Posterior vena cava (tissue), 2 donors: ENCODE measurements at places on chromosomes 5 and 9. TPM values are rescaled to one million over a fixed set of nuclear protein-coding genes. Genes with fewer than 3 reads are reported as not detected.

- no peak for DNase-seq
Observed at GRCh38 chr5:60382716-60383115, 317.2 kb downstream of the DEPDC1B start.

GRCh38 chr5:96837303-96837702, 29.6 kb upstream of the ERAP1 start:
- no peak for DNase-seq

Gene ADAMTS16
- total RNA-seq: 0.05 TPM

- peak; percentile 94 for DNase-seq
Observed at GRCh38 chr9:34686231-34686630, 4.8 kb downstream of the CCL19 start.
